NCI-H187 treated with DMSO at 0.1 percent for 48 hours (cell line): ENCODE measurements at places on chromosomes 4 and X.

DNA sequence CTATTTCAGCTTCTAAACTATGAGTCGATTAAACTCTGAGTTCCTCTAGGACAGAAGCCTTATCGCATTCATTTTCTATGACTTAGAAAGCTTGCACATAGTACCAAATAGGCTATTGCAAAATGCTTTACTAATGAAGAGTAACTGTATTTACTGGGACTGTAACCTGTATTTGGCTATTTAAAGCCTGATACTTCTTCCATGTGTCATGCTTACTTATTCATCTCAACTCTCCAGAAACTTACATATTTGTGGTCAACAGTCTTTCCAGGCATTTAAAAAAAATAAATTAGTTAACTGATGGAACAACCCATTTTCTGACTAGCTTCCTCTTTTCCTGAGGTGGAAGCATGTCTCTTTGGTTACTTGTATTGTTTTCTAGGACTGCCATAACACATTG lies 467.9 kb downstream of the PCDH11X start:
- no peak for DNase-seq

- no peak for DNase-seq
Measured at GRCh38 chr4:87053802-87054767, 119.3 kb downstream of the AFF1 start.

DNA sequence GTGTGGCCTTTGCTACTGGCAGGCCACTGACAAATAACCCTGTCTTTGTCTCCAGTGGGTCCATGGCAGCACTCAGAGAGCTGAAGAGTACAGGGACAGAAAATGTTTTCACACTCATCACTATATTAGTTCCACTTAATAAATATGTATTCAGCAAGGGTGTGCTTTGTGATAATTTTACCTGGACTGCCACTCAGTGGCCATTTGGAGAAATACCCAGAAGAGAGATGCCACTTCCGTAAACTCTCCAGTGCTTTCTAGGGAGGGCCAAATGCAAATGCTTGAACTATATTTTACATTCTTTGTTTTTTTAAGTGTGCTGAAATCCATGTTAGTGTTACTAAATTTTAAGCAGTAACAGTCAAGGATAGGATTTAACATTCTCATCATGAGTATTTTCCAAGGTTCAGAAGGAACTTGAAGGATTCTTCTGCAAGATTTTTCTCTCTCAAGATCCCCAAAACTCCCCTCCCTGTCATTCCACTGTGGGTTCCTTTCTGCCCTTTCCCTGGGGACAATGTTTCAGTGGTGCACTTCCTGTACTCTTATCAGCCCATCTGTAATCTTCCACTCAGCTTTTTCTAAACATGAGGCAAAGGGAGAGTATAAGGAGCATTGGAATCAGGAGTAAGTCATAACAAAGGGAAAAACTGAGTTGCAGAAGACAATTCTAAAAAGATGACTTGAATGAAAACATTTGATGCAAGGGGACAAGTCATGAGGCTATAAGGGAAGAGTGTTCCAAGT lies 46.0 kb downstream of the TFDP3 start:
- no peak for DNase-seq

DNA sequence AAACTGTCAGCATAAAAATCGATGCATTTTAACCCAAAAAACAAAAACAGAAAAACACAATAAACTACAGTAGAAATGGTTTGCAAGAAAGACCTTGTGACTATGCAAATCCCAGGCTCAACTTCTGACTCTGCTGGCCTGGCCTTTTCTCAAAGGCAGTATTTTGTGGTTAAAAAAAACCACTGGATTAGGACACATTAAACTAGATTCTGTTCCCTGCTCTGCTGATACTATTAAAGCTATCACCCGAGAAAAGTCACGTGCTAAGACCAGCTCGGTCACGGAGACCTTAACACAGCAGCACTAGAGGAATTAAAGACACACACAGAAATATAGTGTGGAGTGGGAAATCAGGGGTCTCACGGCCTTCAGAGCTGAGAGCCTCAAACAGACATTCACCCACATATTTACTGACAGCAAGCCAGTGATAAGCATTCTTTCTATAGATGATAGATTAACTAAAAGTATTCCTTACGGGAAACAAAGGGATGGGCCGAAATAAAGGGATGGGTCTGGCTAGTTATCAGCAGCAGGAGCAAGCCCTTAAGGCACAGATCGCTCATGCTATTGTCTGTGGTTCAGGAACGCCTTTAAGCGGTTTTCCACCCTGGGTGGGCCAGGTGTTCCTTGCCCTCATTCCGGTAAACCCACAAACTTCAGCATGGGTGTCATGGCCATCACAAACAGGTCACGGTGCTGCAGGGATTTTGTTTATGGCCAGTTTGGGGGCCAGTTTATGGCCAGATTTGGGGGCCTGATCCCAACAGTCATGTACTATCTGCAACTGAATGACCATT lies 16.1 kb downstream of the CBR4 start:
- no peak for DNase-seq

GRCh38 chr4:6493658-6494304 lies 21.4 kb upstream of the PPP2R2C start:
- no peak for DNase-seq
